ENCODE measurements at places on chromosomes 13 and 19. TPM values are rescaled to one million over a fixed set of nuclear protein-coding genes. Genes with fewer than 3 reads are reported as not detected.

GRCh38 chr13:46598820-46599180 lies 45.8 kb downstream of the LRCH1 start:
- DNase-seq: no peak
- H3K36me3 ChIP-seq: no peaks in the 10 kb centered on the region
- H3K27ac ChIP-seq: no peak overlapping the region

DNA sequence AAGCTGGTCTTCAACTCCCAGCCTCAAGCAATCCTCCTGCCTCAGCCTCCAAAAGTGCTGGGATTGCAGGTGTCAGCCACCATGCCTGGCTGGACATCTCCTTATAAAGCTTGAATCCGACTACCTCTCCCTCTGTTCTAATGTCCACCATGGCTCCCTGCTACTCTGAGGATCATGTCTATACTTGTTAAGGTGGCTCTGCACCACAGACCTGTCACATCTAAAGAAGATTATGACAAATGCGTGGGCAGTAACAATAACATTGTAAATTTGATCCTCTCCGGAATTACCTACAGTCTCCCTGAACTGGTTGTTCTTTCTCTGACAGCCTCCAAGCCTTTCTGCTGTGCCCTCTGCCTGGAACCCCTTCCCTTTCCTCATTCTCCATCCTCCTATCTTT lies 1.8 kb downstream of the NXNL1 start:
- no peak for DNase-seq
- H3K4me3 ChIP-seq: no peak overlapping the region
- H3K36me3 ChIP-seq: no peaks in the 10 kb centered on the region
- H3K27me3 ChIP-seq: peaks cover 3% of the 10 kb centered on the region
- H3K27ac ChIP-seq: no peak overlapping the region

DNA sequence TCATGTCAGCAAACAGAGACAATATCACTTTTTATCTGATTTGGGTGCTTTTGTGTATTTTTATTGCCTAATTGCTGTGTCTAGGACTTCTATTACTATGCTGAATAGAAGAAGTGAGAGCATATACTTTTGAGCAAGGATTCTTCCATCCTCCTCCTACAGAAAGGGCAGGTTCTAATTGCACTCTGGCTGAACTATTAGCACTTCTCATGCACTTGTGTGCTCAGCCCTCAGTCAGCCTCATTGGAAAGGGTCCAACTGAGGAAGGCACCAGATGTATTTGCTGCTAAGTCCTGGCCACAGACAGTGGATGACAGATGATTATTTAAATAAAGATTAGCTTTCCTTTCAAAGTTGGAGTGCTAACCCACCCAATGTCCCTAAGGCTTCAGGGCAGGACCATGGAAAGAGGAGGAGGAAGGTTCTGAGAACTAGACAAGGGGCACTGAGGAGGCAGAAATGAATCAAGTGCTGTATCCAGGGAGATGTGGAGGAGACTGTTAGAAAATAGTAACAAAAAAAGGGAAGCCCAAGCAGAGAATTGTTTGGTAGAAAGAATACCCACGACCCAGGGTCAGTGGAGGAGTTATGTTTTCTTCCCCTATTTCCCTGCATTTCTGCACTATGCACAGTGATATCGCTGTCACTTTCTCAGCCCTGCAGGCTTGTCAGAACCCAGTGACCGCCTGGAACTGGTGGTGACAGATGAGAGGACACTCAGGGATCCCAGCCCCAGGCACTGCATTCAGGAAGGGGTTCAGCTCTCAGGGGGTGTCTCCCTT lies 8.0 kb downstream of the LILRB4 start:
- H3K27me3 ChIP-seq: peaks cover 4% of the 10 kb centered on the region
- H3K4me1 ChIP-seq: no peaks in the 10 kb centered on the region
- H3K36me3 ChIP-seq: no peaks in the 10 kb centered on the region
- no peak overlapping the region for H3K27ac ChIP-seq
- no peak overlapping the region for H3K4me3 ChIP-seq

- DNase-seq: no peak
- H3K27me3 ChIP-seq: no peaks in the 10 kb centered on the region
- no peak overlapping the region for H3K27ac ChIP-seq
- no peaks in the 10 kb centered on the region for H3K4me1 ChIP-seq
- no peak overlapping the region for H3K4me3 ChIP-seq
Measured at GRCh38 chr13:36355632-36356031, 9.4 kb upstream of the SPART start.

DNA sequence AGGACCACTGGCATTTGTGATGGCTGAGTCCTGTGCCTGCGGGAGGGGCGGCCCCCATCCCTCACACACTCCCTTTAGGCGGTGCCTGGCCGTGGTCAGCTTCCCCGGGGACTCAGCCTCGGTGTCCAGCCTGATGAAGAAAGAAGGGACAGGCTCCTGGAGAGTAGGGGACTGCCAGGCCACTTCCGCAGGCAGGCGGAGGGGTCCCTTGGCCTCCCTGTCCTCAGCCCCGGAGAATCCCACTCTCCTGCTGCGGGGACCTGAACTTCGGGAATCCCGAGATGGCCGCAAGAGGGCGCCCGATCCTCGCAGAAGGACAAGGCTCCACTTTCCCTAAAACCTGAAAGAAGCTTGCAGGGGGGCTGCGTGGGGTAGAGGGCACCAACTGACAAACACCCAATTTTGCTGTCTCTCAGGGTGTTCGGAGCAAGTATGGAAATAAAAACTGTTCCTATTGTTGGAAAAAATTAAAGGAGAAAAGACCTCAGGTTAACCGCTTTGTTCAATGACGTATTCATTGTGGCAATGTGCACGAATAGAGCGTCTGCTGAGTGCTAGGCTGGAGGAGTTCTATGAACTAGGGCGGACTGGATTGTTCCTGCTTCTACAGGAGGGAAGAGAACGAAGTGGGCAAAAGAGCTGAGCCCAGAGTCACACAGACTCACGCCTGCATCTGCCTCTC lies 297.3 kb downstream of the ZNF536 start:
- DNase-seq: no peak
- no peaks in the 10 kb centered on the region for H3K27me3 ChIP-seq
- H3K4me1 ChIP-seq: no peaks in the 10 kb centered on the region
- H3K36me3 ChIP-seq: no peaks in the 10 kb centered on the region
- H3K27ac ChIP-seq: no peak overlapping the region

The CPT1C gene
- 0.47 TPM for total RNA-seq

The BRCA2 gene
- total RNA-seq: 7.6 TPM

The THSD8 gene
- 2.8 TPM for total RNA-seq

The LAIR1 gene
- 33.2 TPM for total RNA-seq
